GM12892 (cell line): ENCODE measurements at places on chromosomes 12 and 14.

- DNase-seq, result no peak
Measured at GRCh38 chr14:30034152-30034551, 106.5 kb upstream of the PRKD1 start.

- DNase-seq, result no peak
Measured at GRCh38 chr12:65561798-65562382, 262.4 kb upstream of the HMGA2 start.

GRCh38 chr12:67430708-67431335 lies 161.7 kb downstream of the CAND1 start:
- DNase-seq, result no peak

- no peak for DNase-seq
Measured at GRCh38 chr12:42696406-42697149, 107.0 kb upstream of the PRICKLE1 start.

DNA sequence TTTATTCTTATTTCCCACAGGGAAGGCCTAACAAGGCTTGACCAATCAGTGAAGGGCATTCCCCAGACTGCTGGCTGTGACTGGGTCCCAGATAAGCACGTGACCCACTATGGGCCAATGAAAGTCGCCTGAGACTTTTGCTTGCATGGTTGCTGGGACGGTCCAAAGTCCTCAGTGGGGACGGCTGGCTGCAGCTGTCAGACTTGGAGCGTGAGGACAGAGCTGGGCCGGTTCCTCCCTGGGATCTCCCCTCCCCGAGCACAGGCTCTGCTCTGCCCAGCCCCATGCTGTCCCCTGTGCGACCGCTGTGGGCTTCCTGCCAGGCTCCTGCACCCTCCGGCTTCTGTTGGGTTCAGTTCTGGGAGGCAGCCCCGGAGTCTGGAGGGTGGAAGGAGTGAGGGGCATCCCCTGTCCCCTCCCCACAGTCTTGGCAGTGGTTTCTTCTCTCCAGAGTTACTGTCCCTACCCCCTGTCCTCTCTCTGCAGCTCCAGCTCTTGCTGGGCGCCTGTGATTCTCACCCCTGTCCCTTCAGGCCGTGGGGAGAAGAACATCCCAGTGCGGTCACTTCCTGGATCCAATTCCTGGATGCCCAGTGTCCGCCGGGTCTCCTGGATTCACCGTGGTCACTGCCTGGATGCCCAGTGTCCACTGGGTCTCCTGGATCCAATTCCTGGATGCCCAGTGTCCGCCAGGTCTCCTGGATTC lies 50.1 kb downstream of the GALNT9 start:
- no peak for DNase-seq

GRCh38 chr12:120214626-120215356 lies 13.9 kb upstream of the RPLP0 start:
- no peak for DNase-seq

DNA sequence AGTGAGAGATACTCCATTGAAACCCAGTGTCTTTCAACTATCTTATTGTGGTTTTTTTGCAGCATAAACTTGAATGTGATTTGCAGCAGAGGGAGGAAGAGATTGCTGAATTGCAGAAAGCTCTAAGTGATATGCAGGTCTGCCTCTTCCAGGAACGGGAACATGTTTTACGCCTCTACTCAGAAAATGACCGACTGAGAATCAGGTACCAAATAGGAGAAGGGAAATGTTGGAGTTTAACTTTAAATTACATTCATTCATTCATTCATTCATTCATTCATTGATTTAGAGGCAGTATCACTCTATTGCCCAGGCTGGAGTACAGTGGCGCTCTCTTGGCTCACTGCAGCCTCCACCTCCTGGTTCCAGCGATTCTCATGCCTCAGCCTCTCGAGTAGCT lies 17.0 kb downstream of the CCDC77 start:
- DNase-seq, result no peak

DNA sequence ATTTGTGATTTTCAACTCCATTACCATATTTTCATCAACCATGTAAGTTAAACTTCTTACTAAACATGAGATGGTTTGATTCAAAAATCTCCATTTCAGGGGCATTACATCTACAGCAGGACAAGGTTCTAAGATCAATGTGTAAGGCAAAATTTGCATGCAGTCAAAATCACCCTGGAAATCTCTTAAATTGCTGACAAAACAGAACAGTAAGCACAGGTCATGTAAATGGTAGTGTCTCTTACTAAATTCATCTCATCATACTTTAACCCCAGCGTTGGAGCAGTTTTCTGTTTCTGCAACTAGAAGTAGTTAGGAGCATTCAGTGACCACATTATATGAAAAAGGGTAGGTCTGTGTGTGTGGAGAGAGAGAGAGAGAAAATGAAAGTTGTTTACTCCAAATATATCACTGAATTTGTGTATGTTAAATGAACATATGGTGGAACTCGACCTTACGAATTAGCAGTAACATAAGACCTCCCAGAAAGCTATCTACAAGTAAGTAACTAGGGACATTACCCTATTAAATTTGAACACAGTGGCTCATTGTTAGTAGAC lies 227.5 kb downstream of the SSPN start:
- no peak for DNase-seq

DNA sequence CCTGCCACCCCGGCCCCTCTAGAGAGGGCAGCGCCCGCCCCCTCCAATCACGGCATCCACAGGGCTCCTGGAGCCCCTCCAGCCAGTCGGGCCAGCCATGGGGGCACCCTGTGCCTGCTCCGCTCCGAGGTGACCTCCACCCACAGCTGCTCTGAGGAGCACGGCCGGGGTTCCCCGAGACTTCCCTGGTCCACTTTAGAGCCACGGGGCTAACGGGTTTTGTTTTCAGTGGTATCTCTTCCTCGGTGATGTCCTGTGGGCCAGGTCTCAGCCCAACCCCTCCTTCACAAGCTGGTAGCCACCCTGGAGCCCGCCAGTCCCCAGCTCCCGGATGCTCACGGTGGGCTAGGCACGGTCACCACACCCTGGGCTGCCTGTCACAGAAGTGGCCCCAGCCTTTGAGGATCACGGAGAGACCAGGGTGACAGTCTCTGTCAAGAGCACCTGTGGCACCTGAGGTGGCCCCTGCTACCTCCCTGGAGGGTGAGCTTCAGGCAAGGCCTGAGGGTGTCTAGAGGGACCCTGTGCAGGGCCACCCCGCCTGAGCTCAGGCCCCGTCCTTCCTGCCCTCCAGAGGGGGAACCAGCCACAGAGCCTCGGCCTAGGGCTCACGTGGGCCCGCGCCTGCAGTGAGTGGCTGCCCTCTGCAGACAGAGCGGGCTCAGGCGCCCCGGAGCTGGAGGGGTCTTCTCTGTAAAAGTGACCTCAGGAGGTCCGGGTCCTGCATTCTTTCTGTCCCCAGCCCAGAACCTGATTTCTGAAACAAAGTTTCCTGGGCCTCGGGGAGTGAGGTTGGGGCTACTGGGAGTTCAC lies 146.0 kb upstream of the C14orf180 start:
- DNase-seq, result peak; percentile 19
